Activated CD4-positive, alpha-beta T cell treated with anti-CD3 and anti-CD28 coated beads, Interleukin-2, amount 50 U/mL, for 24 hours (primary cell): ENCODE measurements at places on chromosomes 2 and 18.

GRCh38 chr18:78528411-78529258 lies 451.0 kb upstream of the SALL3 start:
- no peak for DNase-seq

DNA sequence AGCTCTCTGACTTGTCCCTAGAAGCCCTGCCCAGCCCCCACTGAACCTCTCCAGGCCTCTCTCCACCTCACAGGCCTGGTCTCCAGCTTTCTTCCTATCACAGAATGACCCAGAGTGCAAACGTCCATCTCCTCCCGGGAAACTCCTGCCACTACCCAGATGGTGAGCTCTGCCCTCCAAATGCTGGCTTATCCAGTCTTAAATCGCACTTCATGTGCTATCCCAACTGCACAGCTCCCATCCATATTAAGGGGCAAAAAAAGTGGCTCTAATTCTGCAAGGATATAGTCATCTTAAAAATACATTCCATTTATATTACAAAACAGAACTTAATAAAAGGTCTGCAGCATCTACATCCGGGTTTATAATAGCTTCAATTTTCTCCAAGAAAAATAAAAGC lies 70.8 kb upstream of the CDC42EP3 start:
- DNase-seq: no peak

DNA sequence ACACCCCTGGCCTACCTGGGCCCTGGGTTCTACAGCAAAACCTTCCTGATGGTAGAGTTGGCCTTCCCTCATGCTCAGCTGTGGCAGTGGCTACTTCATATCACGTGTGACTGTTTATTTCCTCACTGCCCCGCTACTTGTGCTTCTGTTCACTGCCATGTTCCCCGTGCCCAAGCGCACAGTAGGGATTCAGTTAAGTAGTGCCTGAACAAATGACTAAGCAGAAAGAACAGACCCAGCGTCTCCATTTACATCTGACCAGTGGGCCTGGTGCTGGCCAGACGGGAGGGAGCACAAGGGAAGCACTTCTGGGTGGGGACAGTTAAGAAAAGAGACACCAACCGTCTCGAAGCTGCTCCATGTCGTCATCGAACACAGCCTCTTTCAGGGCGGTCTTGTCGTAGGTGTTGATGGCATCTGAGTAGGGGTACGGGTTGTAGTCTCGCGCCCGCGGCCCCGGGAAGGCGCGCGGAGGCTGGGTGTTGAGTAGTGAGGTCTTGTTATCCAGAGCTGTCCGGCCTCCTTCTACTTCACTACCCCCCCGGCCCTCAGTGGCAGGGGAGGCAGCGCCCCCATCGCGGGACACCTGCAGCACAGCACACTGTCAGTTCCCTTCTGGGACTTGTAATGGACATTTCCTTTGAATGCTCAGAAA lies 82.4 kb upstream of the TFCP2L1 start:
- no peak for DNase-seq

DNA sequence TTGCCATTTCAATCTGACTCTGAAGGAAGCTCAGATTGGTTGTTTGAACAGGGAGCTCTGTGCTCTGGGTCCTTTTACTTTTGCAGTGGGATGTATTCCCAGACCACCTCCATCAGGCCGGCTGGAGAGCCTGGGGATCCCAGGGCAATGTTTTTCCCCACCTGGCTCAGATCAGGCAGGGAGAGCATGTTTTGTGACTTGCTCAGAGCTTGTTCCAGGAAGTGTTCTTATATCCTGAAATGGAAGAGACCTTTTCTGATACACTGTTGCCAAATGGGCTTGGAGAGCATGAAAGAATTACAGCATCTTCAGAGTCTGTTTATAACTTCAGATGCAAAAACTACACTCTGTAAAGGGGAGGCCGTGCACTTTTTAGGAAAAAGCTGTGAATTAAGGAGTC lies 56.0 kb downstream of the LIPG start:
- no peak for DNase-seq

GRCh38 chr18:71832946-71833617 lies 711.1 kb downstream of the CBLN2 start:
- DNase-seq: no peak

GRCh38 chr2:153532140-153532539 lies 53.6 kb upstream of the RPRM start:
- no peak for DNase-seq

- DNase-seq: no peak
These were observed 141.4 kb upstream of the LTBP1 start for GRCh38 chr2:32805104-32806095.

- no peak for DNase-seq
These were observed 105.5 kb downstream of the NCKAP5 start for GRCh38 chr2:133462811-133463210.

DNA sequence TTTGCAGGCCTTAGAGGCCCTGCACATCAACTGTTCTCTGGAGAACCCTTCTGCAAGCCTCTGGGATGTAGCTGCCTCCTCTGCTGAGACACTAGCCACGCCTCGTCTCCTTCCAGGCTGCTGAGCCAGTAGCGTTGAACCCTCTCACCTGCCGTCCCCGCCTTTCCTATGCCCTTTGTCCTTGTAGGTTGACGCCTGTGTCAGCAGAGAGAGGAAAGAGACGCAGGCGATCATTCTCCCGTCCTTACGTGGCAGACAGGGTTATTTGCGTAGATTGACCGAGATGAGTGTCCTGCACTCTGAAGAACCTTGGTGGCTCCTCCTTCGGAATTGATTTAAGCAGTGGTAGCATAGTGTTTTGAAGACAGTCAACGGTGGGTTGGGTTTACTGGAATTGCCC lies 27.8 kb downstream of the ID2 start:
- no peak for DNase-seq

DNA sequence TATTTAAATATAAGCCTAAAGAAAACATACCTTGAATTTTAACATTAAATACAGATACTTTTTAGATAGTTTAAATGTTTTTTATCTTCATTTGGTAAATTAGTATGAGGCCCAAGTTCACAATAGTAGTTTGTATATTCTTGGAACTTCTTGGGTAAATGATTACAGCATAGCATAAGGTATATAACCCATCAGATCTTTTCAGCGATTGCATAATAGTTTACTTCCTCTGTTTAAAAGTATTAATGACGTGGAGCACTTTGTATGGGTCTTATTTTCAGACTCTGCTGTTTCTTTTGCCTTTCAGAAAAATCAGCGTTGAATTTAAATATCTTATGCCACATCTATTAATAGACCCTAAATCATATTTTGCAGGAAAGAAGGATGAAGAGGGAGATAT lies 60.2 kb downstream of the CHRNA1 start:
- no peak for DNase-seq

DNA sequence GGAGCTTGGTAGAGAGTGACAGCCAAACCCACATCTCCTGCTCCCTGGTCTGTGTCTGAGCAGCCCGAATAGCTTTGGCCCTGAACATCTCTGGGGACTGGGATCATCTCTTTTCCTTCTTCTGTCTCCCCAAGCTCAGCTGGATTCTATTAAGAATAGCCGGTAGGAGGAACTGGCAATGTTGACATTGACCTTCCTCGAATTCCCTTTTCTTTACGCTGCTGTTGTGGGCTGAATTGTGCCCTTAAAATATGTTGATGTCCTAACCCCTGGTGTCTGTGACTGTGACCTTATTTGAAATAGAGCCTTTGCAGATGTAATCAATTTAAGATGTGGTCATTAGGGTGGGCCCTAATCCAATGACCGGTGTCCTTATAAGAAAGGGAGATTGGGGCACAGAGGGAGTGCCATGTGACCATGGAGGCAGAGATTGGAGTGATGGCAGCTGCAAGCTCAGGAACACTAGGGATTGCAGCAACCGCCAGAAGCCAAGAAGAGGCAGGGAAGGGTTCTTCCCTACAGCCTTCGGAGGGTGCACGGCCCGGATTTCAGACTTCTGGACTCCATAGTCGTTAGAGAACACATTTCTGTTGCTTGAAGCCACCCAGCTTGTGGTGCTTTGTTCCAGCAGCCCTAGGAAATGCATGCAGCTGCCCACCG lies 5.8 kb upstream of the SFTPB start:
- DNase-seq: no peak

DNA sequence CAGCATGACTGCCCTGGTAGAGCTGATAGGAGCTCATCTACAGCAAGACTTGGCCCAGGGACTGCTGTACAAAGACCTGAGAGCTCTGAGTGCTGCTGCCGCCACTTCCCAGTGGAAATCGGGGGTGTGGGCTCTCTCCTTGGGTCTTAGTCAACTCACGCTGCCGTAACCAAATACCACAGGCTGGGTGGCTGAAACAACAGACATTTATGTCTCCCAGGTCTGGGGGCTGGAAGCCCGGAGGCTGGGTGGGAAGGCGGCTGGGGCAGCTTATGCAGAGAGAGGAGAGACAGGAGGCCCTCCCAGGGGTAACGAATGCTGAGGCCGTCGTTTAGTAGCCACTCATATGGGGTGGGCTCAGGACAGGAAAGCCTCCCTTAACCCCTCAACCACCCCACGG lies 15.4 kb upstream of the MAL start:
- no peak for DNase-seq

DNA sequence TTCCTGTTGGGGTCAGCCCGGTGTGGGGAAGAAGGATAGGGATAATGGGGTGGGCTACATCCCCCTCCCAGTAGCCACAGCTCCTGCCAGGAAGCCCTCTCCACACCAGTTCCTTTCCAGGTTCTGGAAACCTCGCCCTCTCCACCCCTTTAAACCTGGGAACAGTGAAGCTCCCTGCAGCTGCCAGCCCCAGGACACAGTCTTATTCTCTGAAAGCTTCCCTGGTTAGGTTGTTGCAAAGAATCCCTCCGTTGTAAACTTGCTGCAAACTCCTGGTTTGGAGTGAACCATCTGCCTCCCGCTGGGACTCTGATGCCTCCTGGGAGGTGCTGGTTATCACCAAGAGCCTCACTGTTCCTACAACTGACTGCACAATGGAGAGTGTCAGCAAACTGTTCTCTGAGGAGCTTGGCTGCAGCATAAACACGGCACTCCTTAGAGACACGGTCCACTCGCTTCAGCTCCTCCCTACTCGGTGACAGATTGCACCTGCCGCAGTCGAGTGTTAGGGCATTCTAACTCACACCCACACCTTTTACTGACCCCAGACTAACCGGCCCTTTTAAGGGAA lies 261.8 kb upstream of the RAB6C start:
- no peak for DNase-seq

DNA sequence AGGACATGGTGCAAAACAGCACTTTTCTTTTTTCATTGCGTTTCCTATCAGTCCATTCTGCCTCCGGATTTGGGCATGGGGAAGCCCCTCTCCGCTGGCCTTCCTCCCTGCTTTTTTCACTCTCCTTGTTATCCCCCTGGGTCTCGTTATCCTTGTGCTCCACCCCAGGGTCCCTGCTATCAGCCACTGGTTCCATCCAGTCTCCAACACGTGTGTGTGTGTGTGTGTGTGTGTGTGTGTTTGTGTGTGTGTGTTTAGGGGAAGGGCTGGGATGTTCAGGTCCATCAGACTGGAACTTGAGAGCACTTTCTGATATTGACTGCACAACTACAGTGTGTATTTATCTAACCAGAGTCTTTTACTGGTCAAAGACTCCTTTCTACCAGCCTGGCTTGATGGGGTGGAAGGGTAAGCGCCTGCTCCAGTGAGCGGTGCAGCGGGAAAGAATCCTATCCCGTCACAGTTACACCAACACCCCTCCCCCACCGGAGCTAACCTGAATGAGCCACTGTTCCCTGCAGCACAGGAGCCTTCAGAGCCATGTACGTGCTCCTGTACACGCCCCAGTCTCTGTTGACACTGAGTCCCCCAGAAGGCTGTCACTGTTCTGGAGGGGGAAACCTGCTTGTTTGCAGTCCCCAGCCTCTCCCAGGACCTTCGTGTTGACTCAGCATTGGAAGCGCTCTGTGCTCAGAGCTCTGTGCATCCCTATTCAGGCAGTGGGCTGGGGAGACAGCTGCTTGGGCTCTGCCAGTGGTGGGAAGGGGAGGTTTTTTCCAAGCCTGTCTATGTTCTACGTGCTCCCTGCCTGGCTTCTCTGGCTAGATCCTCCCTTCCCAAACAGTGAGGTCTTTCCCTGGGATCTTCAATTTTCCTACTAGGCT lies 4.6 kb downstream of the INHA start:
- no peak for DNase-seq
